ENCODE measurements at places on chromosomes 1 and 21.

GRCh38 chr1:211736351-211736915, 61.0 kb upstream of the NEK2 start:
- no peak for DNase-seq

GRCh38 chr1:97281962-97282361, 560.4 kb downstream of the PTBP2 start:
- no peak for DNase-seq

GRCh38 chr21:33731447-33731846, 89.1 kb downstream of the ITSN1 start:
- DNase-seq = no peak

GRCh38 chr1:27597516-27598294, 6.2 kb downstream of the AHDC1 start:
- DNase-seq = no peak

DNA sequence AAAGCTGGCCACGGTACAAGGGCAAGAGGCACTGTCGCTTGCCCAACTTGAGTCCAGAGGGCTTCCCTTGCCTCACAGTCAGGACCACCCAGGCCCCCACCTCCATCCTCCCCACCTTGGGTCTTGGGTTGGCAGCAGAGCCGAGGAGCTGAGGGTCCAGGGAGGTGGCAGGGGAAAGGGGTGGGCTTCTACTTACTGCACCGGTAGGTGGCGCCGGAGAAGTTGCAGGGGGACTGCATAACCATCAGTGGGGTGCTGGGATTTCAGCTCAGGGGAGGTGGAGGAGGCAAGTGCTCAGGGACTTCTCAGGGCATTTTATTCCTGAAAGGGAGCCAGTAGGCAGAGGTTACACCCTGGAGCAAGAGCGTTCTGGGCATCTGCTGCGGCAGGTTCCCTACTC, 44.0 kb downstream of the TRIM62 start:
- DNase-seq = no peak

DNA sequence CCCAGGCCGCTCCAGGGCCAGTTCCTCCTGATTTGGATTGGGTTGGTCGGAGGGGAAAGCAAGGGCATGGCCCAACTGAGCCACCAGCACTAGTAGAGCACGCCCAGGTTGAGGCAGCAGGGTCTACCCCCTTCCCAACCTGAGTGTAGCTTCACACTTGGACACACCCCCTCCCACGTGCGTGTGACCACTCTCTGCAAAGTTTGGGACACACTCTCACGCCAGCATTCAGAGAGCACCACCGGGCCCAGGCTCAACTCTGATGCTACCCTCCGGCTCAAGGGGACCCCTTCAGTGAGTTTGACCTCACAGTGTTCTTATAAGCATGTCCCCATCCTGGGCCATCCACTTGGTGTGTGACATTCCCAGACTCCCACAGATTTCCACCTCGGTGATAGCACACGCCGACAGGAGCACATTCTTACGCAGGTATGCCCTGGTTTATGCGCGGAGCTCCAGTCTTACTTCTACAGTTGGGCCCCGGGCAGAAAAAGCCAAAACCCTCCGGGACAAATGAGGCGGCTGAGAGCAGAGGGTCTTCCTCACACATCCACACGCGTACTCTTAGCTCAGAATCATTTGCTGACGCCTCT, 3.0 kb upstream of the DMRTA2 start:
- DNase-seq = no peak

GRCh38 chr21:38499296-38499695, 1.0 kb upstream of the ERG start:
- no peak for DNase-seq

DNA sequence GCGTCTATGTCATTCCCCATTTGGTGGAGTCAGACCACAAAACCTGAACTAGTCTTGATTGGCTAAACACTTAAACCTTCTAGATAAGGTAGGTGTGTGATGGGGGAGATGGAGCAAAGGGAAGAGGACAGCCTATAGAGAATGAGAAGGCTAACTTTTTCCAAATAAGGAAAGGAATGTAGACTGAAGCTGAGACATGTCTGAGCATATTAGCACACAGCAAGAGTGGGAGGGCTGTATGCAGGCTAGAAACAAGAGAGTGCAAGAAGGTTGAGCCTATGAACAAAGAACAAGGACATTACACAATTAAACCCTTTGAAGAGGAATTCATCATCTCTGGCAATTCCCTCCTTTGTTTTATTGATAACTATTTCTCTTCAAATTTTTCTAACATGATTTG, 89.2 kb upstream of the OLFM3 start:
- no peak for DNase-seq

DNA sequence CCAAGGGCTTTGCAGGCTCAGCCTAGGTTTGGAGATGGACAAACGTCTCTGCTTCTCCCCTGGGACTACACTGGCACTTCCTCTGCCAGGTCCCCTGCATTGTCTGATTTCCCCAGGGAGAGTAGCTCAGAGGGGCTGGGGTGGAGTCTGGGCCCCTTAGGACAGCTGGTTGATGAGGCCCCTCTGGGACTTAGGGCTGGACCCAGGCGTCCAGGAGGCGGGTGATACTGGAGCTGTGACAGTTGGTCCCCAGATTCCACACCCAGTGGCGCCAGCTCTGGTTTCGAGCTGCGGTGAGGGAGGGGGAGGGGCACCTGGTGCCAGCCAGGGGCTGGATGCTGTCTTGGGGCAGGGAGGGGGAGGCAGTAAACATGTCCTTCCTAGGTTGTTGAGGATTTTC, 7.4 kb upstream of the MEX3A start:
- DNase-seq = no peak

GRCh38 chr1:22380024-22380785, 71.4 kb upstream of the ZBTB40 start:
- no peak for DNase-seq

- no peak for DNase-seq
Observed at GRCh38 chr1:206954459-206955342, 8.4 kb upstream of the PIGR start.

- no peak for DNase-seq
Observed at GRCh38 chr1:118429856-118430255, 244.8 kb upstream of the SPAG17 start.

DNA sequence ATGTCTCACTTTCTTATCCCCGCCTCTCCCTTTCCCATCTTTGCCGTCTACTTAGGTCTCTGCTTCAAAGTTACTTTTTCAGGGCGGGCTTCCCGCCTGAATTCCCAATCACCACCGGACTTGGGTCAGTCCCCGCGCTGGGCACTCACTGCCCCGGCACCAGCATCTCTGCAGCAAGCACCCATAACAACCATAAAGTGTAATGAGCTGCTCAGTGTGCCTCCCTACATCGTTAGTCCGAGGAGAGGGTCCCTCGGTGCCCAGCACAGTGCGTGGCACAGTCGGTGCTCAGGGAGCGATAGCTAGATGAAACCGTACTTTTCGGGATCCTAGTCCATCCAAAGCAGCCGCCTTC, 633 bp upstream of the CTPS1 start:
- no peak for DNase-seq

GRCh38 chr1:53473463-53473862, 14.3 kb downstream of the DMRTB1 start:
- no peak for DNase-seq

GRCh38 chr1:107750364-107750959, 214.5 kb downstream of the VAV3 start:
- DNase-seq = peak; percentile 45

- peak; percentile 7 for DNase-seq
Observed at GRCh38 chr1:167936930-167937708, at the start of gene MPC2. Gene MPC2, minus strand, starts transcription at chr1:167937072. Its CDS starts 1,231 bp downstream, at chr1:167935841.

DNA sequence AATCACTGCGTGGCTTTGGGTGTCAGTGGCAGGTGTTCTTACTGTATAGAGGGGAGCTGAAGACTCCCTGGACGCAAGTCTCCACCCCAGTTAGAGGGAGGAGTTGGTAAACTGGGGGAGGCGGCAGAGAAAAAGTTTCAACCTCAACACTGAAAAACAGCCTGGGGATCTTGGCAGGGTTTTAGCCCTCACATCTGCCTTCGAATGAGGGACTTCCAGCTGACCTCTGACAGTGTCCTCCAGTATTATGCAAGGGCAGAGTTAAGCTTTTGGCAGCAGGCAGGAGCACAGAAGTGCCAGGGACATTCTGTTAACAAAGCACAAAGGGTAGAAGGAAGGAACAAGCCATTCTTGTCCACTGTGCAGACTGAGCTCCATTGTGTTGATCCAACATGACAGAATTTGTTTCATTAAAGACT, 41.2 kb upstream of the RAB4A start:
- DNase-seq = no peak

DNA sequence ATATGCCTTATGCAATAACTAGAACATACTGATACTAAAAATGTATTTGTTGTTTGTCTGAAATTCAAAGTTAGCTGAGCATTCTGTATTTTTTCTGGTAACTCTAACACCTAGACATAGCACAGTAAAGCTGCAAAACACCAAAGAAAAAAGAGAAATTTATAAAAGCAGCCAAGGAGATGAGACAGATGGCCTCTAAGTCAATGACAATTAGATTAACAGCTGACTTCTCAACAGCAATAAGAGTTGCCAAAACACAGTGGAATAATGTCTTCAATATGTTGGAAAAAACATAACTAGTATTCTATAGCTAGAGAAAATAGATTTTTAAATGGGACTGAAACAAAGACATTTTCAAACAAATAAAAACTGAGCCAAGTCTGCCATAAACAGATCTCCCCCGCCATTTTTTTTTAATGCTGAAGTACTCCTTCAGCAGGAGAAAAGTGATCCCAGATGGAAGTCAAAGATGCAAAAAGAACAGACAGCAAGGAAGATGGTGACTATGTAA, 81.3 kb downstream of the SYF2 start:
- DNase-seq = no peak

DNA sequence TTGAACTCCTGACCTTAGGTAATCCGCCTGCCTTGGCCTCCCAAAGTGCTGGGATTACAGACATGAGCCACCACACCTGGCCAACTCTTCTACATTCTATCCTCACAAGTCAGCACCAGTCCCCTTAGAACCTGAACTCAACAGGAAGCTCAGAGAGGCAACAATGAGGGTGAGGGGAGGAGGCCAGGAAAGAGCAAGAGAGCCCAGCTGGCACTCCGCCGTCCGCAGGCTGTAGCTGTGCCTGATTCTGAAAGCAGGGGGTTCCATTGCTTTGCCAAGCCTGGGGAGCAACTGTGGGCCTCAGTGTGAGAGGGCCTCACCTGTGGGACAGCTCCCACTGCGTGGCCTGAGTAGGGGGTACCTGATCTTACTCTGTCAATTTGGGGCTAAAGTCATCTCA, 18.7 kb downstream of the STK40 start:
- no peak for DNase-seq

DNA sequence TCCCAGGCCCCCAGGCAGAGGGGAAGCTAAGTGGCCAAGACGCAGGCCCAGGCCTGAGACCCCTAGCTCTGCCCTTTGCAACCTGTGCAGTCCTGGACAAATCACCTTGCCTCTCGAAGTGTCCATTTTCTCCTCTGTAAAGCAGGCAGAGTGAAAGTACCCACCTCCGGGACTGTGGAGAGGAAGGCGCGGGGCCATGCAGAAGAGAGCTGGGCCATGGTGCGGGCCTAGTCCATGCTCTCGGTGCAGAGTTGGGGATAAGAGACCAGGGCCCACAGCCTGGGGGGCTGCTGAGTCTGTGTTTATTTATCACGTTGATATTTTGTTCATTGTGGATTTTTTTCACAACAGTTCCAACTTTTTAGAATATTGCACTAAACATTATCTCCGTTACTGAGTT, 160.2 kb upstream of the VAMP3 start:
- no peak for DNase-seq

DNA sequence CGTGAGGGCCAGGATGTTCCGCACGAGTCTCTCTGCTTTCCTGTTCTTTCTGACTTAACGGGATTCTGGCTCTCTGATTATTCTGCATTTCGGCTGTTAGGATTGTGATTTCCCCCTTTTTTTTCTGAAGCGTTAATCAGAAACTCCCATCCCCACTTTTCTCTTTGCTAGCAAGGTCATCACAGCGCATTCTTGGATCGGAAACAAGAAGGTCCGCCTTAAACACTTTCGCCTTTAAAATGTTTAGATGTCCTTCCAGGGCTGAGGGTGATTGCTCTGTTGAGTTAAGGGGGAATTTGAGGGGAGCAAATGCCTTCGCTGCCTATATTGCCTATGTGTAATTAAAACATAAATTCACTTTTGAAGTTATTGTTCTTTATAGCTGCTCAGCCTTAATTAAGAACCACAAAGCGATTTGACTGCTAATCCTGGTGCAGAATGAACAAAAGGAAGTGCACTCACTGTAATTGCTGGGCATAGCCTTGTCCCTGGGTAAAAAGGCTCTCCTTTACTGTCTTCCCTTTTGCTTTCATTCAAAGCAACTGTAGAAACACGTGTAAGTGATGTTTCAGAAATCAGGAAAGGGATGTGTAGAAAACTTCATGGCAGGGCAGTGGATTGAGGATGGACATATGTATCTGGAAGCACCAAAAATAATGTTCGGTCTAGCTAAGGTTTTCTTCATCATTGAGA, 1.2 kb downstream of the LAMC1 start:
- no peak for DNase-seq

DNA sequence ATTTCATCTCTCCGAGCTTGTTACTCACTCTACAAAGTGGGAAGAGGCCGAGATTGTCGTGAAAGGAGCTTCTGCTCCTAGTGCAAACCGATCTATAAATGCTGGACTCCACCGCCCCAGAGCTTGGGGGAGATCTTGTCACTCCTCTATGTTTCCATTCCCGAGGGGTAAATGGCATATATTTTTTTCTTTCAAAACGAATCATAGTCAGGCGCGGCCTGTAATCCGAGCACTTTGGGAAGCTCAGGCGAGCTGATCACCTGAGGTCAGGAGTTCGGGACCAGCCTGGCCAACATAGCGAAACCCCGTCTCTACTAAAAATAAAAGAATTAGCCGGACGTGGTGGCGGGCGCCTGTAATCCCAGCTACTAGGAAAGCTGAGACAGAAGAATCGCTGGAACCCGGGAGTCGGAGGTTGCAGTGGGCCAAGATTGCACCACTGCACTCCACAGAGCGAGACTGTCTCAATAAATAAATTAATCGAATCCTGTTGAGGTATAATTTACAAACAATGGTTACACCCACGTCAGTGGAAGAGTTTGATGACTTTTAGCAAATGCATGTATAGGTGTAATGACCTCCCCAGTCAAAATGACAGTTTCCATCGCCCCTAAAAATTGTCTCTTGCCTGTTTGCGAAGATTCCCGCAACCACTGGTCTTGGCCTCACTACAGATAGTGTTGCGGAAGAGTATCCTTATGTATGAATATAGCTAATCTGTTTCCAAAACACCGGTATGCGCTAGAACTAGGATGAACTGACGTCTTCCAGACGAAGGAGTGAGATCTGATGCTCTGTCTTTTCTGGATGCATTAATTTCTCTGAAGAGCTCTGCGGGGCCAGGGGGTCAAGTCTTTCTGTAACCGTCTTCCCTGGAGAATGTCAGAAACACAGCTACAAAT, 840 bp upstream of the HEATR1 start:
- DNase-seq = no peak
